ENCODE measurements at places on chromosomes 13 and 19.

DNA sequence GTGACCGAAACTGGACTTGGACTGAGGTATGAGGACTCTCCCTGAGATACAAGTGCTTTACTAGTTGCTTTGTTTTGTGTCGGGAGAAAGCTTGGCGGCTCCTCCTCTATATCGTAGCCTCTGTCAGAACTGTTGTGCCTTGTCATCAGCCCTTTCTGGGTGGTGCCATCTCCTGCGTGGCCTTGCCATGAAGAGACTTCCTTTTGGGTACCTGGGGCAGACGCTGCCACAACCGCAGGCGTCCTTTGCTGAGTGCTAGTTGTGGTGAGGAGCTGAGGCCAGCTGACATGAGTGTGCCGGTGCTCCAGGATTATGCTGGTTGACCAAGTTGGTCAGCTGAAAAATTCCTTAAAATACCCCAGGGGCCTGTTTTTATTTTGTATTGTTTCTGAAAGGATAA is 124.5 kb downstream of the AKAP11 start:
- no peak for DNase-seq

GRCh38 chr19:35093941-35094647 is 21.5 kb upstream of the FXYD3 start:
- no peak for DNase-seq

- no peak for DNase-seq
Measured at GRCh38 chr13:92649140-92649813, 577.3 kb upstream of the GPC6 start.

DNA sequence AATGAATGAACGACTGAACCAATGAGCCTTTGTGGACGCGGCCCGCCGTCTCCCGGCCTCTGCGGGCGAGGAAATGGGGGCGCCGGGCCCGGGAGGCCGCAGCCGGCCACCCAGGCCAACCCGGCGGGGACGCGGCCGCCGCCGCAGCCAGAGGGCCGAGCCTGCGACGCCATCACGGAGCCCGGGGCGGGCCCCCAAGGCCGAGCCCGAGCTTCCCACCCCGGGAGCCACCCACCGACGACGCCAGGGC is 216 bp downstream of the SUGP2 start:
- DNase-seq = no peak

- DNase-seq = no peak
Measured at GRCh38 chr13:112124141-112124540, 57.2 kb downstream of the SOX1 start.

GRCh38 chr19:45170146-45171106 is 7.6 kb downstream of the TRAPPC6A start:
- DNase-seq = no peak

- no peak for DNase-seq
Measured at GRCh38 chr19:35437406-35437951, 10.6 kb upstream of the FFAR2 start.

- no peak for DNase-seq
Measured at GRCh38 chr13:33411312-33411711, 125.8 kb upstream of the STARD13 start.

DNA sequence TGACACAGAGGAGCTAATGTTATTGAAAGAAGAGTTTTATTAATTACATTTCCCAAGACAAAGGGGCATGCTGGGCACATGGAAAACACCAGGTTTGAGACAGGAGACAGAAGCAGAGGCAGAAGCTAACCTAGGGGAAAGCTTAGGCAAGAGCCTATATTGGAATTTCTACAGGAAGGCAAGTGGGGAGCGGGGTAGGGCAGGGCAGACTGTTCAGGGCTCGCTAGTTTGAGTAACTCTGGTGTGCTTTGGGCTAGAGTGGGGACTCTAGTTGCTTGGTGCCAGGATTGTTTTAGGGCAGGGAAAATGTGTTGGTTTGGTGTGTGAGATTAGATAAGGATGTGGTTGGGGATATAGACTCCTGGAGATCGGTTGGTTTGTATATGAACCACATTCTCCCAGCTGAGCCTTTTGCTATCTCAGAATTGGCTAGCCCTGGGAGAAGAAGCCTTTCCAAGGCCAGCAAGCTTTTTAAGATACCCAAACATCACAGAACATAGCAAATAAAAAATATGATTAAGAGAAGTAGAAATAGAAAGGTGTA is 8.4 kb upstream of the UFM1 start:
- DNase-seq = no peak

DNA sequence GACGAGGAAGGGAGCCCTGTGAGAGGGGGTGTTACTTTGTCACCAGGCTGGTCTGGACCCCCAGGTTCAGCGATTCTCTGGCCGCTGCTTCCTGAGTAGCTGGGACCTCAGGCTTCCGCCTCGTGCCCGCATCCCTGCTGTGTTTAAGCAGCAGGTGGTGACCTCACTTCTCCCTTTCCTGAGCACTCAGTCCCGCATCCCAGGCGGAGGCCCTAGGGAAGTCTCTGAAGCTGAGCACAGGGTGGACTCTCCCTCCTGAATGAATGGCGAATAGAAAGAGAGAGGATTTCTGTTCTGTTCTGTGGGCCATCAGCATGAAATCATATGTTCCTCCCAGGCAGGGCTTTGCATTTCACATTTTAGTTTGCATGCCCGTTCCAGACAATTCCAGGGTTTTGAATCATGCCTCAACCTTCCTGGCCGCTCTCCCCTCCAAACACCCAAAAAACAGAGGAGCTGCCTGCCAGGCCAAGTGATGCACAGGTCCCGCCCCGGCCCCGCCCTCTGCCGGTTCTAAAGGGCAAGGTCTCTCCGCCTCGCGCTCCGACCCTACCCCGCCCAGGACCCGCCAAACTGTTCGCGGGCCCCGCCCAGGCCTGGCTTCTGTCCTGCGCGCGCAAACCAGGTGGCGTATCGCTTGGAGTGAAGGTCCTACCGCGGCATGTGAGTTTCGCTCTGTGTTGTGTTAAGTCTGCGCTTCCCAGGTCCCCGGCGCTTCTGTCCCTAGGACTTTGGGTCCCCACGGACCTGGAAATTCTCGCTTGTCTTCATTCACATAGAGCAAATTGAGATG is 35.1 kb upstream of the ZNF808 start:
- DNase-seq = no peak

- DNase-seq = no peak
Measured at GRCh38 chr13:71417205-71417604, 449.8 kb downstream of the DACH1 start.

DNA sequence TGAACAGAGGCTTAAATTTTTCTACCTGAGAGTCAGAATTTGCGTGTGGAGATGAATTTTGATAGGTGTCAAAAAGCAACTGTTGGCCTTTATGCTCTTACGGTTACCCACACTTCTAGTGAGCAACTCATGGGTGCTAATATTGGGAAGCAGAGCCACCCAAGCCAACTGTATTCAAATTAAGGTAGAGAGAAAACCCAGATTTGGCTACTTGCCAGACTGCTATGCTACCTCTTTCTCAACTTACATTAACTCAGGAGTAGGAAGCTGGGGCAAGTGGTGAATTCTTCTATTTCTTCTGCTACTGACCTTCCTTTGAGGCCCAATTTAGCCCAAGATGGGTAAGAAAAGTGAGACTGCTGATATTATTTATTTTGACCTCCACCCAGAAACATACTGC is 83.9 kb downstream of the OLFM4 start:
- DNase-seq = no peak

DNA sequence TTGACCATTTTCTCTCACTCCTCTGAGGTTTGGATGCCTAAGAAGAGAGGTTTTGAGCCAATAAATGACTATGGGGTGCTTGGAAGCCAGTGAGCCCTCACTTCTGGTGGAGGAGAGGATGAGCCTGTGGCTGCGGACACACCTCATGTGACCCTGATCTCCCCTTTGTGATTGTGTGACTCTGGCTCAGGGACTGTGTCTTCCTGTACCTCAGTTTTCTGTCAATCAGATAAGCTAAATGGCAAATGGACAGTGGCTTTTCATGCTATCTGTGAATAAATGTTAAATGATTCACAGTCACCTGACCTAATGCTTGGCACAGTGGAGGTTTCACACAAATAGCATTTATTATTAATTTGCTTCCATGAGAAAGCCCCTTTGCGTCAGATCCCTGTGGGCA is 2.7 kb downstream of the PSG8 start:
- DNase-seq = no peak

- DNase-seq = no peak
Measured at GRCh38 chr19:15748239-15748638, 10.5 kb downstream of the OR10H3 start.

DNA sequence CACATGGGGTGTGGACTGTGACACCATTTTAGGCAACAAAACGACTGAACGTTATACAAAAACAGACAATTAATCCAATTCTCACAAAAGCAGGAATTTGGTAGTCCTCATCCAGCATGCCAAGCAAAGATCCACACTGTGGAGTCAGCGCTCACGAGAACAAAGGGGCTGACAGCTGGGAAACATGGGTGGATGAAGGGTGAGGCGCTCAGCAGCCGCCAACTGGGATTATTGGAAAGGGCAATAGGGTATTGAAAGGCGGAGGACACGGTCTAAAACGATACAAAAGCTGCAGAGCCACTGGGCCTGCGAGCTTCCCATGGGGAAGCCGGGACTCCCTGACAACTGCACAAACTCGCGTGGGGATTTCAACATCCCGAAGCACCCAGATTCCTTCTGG is 4.7 kb upstream of the ZNF813 start:
- no peak for DNase-seq

- DNase-seq = no peak
Measured at GRCh38 chr13:101267656-101268055, 148.7 kb downstream of the NALCN start.

DNA sequence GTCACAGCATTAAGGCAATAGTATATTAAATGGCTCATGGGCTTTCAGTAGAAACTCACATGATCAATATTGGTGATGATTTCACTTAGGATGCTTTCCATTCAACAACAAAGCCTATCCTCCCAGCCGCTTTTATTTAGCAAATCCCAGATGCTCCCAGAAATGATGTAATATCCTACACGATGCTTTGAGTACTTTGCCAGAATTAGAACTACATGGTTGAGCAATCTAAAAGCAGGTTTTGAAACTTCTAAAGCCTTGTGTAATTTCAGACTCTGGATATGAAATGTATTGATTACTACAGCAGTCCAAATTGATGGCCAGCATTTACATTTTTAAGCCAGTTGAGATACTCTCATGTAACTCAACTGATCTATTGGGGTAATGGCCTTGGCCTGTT is 13.6 kb downstream of the DLEU7 start:
- DNase-seq = no peak

DNA sequence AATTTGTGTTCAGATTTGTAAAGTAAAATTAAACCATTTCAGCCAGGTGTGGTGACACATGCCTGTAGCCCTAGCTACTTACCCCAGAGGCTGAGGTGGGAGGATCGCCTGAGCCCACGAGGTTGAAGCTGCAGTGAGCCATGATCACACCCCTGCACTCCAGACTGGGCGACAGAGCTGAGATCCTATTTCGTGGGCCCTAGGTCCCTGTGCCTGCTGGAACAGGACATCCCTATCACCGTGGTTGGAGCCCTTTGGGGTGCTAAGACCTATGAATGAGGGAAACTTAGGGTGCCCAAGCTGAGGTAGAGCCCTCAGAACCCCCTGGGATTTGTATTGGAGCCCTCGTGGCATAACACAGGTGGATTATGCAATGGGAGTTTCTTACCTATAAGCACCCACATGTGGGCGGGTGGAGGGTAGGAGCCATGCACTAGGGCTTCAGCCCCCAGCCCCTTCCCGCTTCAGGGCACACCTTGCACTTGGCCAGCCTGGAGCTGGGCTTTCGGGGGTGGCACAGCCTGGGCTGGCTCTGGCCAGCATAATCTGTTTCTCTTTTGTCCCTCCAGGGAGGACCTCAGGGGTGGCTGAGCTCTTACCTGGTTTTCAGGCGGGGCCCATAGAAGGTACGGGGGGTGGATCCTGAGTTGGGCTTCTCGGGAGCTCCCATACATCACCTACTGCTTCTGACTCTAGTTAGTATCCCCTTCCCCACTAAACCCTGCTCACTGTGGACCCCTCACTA is 7.2 kb upstream of the USF2 start:
- no peak for DNase-seq

GRCh38 chr13:72884101-72884500 is 102.2 kb downstream of the PIBF1 start:
- DNase-seq = no peak

- DNase-seq = no peak
Measured at GRCh38 chr19:38134540-38135149, 89.4 kb downstream of the DPF1 start.

DNA sequence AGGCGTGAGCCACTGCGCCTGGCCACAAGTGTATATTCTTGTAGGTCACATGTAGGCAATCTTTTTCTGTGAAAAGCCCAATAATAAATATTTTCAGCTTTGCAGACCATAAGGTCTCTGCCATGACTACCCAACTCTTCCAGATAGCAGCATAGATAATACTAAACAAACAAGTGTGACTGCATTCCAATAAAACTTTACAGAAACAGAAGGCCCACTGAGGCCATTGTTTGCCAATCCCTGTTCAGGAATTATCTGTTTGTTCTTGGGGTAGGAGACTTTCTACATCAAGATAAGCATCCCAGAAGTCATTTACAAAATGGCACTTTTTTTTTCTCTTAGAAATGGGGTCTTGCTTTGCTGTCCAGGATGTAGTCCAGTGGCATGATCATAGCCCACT is 2.8 kb upstream of the ZNF329 start:
- DNase-seq = no peak

GRCh38 chr19:13623716-13624710 is 117.7 kb upstream of the CACNA1A start:
- DNase-seq = no peak

GRCh38 chr19:18701250-18701608 is 17.7 kb downstream of the CRTC1 start:
- no peak for DNase-seq

GRCh38 chr13:110365876-110366275 is 58.8 kb downstream of the COL4A2 start:
- DNase-seq = no peak

GRCh38 chr19:55376241-55376933 is at the start of gene TMEM190:
TSS of gene TMEM190 (plus strand) at chr19:55376826. CDS start at chr19:55376854, 28 bp downstream.
- no peak for DNase-seq

GRCh38 chr13:112777637-112778406 is 88.0 kb downstream of the ATP11A start:
- DNase-seq = no peak

DNA sequence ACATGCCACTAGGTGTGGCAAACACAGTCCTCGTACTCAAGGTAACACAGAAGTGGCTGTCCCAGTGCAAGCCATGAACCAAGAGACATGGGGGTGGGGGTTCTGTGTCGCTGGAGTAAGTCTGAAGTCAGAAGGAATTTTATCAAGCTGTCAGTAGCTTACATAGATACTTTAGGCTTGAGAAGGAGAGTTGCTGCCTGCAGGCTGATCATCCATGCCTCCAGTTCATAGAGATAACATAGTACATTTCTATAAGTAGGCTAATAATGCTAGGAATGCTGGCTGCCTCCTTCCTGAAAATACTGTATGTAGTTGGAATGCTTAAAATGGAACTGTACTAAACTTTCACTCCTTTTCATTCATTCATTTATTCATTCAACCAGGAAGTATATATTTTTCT is 70.1 kb downstream of the CAB39L start:
- DNase-seq = no peak

- DNase-seq = no peak
Measured at GRCh38 chr13:73960474-73960873, 173.7 kb downstream of the KLF12 start.

GRCh38 chr13:36105726-36106125 is 25.5 kb downstream of the DCLK1 start:
- no peak for DNase-seq

GRCh38 chr13:23695711-23696464 is 125.7 kb downstream of the TNFRSF19 start:
- peak; percentile 21 for DNase-seq

GRCh38 chr19:45954156-45954555 is 19.5 kb downstream of the NOVA2 start:
- DNase-seq = no peak

All from activated gamma-delta T cell (primary cell).